Esophagus squamous epithelium (tissue), 5 donors: ENCODE measurements at places on chromosomes 11 and 22.
A peak's percentile ranks its signal among the peaks of the same experiment; 100 is the strongest.

GRCh38 chr22:22816171-22816514, 71.5 kb upstream of the IGLL5 start:
- DNase-seq: no peak

DNA sequence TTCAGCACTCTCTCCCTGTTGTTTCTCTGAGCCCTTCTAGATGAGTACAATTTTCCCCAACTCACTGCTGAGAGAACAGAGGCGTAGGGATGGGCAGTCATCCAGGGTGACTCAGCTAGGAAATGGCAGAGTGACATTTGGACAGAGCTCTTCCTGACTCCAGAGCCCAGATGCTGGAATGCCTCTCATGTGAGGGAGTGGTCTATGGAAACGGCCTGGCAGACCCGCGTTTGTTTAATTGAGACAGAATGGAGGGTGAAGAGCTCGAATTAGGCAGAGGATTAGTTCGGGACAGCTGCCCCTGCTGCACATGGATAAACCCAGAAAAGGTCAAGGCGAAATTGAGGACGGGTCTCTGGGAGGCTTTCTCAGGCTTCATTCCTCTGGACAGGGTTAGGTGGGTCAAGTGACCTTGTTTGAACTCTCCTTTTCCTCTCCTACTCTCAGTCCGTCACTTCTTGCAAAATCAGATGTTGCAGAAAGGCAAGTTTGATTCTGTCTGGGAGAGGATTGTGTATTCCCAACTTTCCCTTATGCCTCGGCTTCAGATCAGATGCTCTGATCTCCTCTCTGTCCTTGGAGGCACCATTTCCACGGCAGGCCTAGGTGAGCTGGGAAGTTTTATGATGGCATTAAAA, 7.6 kb upstream of the LMO2 start:
- peak; percentile 11 for DNase-seq

DNA sequence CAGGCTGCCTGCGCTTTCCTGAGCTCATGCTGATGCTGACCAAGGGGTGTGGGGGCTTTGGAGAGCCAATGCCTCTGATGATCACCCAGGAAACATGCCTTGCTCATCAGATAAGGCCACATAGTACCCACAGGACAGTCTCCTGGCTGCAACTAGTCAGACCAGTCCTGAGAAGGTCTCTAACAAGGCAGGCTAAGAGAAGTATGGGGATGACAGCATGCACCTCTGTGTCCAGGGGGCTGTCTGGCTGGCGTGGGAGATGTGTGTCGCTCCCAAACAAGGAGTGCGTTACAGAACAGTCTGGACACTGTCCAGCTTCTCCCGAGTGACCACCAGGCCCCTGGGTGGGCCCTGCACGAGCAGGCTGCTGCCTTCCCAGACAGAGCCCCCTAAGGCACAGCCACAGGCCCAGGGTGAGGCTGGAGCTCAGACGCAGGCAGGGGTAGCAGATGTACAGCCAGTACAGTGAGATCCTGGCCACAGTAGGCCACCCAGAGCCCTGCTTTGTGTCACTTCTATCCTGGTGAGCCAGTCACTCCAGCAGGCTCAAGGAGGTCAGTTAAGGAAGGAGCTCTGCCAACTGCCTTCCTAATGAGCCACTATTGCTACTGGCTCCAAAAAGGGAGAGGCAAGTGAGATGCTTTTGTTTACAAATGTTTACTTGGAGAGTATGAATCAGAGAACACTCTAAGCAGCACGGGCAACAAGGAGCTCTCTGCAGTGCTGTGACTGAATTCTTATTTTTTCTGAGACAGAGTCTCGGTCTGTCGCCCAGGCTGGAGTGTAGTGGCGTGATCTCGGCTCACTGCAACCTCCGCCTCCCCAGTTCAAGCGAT, 66.0 kb upstream of the CLTCL1 start:
- no peak for DNase-seq

DNA sequence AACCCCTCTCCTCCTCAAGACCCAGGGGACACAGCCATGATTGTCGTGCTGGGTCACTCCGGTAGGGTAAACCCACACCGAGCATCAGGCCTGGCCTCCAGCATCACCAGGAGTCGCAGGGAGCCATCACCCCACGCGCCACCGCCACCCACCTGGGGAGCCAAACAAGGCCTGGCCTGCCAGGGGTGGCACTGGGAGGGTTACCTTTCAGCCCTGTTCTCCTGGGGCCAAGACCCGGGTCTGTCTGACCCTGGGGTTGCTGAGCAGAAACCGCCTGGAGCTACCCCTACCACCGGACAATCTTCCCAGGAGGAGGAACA, 39.3 kb upstream of the NNMT start:
- DNase-seq: no peak

- DNase-seq: no peak
Measured at GRCh38 chr11:64379160-64379559, 20.2 kb downstream of the RPS6KA4 start.

GRCh38 chr11:66646828-66647227, 8.3 kb downstream of the RBM4 start:
- DNase-seq: no peak

- DNase-seq: no peak
Measured at GRCh38 chr11:28981381-28981780, 873.2 kb downstream of the METTL15 start.

DNA sequence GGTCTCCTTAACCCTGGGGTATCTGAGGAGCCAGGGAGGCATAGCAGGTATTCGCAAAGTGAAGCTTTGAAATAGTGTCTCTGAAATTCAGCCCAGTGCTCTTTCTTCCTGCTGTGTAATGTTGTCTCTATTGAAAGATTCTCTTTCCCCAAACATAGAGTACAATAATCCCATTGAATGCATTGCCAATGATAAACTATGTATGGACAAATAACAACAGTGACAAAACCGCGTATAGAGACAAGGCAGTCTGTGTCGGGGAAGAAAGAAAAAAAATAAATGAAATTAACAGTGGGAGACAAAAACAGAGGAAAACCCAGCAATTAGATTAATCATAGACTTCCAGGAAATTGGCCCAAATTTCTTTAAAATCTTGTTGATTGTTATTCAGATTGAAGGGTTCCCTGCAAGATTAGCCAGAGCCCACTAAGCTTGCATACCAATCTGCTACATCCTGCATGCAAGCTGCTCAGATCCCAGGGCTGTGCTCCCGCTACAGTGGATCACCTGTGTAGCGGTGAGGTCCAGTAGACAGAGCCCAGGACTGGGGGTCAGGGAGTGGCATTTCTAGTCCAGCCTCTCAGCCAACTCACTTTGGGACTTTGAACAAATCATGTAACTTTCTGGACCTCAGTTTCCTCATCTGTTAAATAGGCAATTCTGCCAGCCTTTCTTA, 492.8 kb downstream of the INSC start:
- DNase-seq: no peak

DNA sequence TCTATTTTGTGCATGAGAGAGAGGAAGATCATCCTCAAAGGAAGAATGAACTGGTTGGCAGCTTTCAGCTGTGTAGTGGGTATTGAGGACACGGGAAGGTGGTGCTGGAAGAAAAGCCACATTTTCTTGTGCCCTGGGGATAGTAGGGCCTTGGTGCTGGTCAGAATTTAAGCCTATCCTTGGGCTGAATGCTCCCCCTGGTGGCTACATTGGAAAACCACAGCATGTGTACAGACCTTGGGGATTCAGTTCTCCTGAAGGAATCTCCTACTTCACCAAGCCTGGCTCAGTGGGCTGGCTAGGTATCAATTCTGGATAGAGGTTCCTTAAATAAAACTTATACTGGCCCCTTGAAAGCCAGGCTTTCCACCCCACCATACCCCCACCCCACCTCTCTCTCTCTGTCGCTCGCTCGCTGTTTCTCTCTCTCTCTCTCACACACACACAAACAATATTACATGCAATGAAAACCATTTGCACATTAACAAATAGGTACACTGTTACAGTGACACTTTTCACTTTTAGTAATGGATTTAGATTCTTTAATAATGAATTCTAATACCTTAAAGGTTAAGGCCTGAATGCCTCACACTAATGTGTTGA, 2.8 kb upstream of the OR51M1 start:
- DNase-seq: no peak

GRCh38 chr22:27080036-27080578, 422.7 kb downstream of the MIAT start:
- no peak for DNase-seq

DNA sequence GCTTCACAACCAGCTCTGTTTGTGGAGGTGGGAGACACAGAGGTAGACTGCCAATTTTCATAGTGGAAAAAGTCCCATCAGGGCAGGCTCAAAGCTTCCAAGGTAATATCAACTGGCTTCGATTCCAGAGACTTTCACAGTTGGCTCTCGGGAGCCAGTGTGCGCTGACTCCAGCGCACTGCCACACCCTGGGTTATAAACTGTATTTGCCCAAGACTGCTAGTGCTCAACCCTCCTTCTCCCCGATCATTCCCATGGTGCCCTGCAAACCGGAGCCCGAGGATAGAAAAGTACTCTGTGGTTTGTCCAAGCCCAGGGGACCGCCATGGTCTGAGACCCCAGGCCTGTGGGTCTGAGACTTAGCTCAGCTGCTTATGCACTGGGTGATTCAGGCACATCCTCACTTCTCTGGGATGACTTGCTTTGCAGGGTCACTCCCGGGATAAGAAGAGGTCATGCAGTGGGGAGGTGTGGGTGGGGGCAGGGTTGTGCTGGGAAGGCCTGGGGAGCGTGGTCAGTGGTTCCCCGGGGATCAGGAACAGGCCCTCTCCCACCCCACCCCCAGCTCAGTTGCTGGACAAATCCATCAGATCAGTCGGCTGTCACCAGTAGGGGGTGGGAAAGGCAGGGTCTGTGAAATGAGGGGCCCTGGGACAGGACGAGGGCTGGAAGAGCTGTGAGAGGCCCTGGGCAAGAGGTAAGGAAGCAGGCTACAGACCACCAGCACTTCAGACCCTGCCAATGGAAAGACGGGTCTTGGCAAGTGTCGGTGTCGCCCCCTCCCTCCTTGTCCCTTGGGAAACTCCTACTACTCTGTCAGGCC, 26.7 kb upstream of the PICK1 start:
- no peak for DNase-seq

DNA sequence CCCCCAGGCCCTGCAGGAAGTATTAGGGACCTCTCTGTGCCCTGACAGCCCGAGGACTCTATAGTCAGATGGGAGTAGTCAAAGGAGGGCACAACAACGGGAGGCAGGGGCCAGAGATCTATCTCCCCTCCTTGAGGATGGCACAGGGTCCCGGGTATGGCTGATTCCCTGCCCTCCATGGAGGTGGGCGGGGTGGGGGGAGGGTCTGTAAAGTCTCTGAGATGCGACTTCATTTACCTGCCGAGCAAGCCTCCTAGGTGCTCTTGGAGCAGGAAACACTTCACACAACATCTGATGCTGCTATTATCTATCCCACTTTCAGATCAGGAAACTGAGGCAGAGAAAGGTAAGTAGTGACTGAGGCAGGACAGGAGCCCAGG, 769 bp upstream of the CDC42EP1 start:
- no peak for DNase-seq

DNA sequence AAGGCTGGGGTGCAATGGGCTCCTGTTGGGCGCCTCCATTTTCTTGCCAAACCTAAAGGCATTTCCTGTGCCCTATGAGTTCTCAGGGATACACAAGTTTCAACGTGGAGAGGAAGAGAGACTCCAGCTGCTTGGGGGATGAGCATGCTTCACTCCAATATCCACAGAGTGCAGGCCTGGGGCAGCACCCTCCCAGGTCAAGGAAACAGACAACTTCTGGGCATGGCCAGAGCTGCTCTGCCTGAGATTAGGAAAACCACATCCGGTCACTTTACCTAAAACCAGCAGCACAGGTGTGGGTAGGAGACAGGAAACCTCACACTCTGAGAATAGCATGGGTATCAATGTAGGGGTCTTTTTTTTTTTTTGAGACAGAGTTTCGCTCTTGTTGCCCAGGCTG, 28.7 kb downstream of the TMEM184B start:
- DNase-seq: no peak

DNA sequence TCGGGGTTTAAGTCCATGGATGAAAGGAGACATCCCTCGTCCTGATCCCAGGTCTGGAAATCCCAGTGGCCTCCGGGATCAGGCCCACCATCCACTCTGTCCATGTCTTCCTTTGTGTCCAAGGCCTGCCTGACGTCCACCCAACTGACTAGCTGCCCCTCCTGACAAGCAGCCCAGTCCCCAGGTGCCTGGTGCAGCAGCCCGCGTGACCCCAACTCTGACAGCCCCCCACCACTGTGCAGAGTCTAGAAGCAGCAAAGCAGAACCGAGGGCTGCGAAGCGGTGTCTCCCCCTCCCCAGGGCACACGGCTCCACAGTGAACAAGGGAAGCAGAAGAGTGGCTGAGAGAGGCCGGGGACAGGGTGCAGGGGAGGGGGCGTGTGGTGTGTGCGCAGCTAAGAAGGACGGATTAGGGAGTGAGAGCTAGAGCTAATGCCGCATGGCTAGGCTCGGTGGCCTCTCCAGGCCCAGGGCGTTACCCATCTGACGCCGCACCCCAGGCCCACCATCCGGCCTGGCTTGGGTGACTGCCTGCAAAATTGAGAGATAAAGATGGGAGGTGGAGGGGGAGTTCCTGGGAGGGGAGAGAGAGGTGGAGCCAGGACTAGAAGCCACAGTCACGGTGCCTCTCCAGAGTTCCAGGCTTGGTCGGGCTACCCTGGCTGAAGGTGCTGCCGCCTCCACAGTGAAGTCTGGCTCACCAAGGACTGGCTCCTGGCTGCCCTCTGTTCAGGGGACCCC, 16.6 kb upstream of the BAIAP2L2 start:
- no peak for DNase-seq

GRCh38 chr11:126604461-126604860, 249.0 kb downstream of the ST3GAL4 start:
- no peak for DNase-seq

GRCh38 chr11:35971841-35972422, 28.1 kb downstream of the LDLRAD3 start:
- DNase-seq: no peak

DNA sequence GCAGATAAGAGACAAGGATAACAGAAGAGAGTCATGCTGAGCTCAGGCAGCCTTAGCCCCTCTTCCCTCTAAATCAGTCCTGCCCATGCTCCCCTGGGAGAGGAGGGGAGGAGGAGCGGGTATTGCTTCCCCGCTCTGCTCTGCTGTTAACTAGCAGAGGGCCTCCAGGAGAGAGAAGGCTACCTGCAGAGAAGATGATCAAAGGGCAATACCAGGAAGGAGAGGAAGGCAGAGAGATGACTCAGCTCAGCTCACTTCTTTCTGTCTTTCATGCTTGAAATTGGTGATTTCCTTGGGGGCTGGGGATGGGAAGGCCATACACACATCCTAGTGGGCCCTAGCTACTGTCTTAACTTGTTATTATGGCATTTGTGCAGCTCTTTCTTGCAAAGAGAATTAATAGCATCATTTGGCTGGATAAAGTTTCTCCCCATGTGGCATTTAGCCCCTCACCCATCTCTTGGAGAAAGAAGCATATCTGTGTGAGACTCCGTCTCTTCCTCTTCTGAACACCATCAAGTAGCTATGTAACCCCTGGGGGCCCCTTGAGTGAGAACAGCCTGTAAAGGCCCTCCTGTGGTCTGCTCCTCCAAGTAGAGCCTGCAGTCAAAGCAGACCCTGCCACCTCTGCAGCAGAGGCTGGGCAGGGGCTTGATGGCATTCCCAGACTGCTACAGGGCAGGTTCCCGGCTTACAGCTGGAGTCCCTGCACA, 33.4 kb upstream of the AMOTL1 start:
- DNase-seq: no peak

DNA sequence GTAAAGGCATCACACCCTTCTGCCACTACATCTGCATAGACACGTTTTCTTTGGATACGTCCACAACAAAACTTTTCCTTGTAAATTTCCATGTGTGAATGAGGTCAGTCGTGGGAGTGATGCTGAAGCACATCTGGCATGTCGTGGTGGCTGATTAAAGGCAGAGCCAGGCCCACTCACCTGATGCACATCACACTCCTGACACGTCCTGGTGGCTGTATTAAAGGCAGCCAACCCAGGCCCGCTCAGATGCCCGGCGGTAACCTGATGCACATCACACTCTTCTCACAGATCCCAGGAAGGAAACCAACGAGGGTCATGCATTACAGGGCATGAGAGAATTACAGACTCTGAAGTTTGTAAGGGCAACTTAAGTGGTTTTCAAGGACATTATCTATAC, 321.6 kb upstream of the B3GAT1 start:
- DNase-seq: no peak
